ENCODE measurements at places on chromosomes 3 and 15.

DNA sequence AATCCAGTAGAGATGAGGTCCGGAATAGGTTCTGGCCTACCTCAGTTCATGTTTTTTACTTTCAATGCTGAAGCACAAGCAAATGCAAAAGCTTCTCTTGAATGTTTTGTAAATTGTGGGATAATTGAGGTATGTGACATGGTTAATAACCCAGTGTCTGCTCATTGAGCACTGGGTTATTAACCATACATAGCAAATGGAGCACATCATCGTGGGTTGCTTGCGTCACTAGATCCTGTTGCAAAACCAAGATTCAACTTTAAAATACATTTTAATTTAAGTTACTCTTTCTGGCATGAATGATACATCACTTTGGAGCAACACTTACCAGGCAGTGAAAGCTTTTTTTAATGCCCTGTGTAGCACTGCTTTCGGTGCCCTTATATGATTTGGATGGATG lies 165.6 kb downstream of the IGF1R start:
- DNase-seq, result no peak

DNA sequence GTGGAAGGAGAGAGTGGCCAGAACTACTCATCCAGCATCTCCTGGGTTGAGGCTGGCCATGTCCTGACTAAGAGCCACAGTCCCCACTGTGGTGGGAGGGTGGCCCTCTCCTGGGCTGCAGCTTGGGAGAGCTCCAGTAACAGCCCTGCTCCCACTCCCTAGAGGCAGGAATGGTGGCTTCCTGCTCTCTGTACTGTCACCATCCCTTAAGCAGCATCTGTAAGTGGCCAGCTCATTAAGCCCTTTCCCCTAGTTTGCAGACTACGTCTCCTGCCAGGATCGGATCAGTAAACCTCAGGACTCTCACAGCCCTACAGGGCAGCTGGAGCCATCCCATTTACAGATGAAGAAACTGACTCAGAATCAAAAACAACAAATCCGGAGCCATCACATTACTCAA lies 30.5 kb downstream of the DNAJB8 start:
- no peak for DNase-seq

DNA sequence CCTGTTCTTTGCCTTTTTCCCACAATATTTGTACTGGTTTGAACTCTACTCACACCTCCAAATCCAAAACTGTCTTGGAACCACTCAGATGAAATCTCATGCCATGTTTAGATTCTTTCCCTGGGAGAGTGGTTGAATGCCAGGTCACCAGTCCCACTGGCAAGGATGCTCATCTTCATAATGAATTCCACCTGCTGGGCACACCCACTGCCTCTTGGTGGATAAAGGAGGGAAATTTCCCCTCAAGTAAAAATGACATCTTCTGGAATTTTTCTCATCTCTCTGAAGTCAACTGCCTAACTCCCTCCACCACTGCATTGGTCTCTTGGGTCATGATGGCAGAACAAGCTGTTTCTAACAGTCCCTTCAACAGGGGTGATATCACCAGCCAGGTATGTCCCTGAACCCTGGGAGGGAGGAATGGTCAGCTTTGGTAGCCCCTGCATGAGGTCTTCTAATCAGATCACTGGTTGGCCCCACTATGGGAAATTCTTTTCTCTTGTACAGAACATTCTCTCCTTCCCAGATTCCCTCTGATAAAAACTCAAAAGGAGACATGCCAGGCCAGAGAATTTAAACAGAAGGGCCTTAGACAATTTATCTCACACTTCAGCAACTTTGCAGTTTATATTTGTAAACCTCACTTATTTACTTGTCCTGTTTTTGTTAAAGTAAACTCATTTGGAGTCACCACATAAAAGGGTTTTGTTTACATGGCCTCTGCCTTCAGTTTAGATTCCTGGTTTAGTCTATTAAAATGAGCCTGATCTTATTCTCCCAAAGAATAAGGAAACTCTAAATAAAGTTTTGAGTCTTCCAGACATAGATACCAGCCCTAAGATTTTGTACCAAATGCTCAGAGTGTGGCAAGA lies 143.4 kb downstream of the WNT5A start:
- DNase-seq, result no peak

- no peak for DNase-seq
These were observed 32.3 kb downstream of the NKIRAS1 start for GRCh38 chr3:23884481-23884880.

GRCh38 chr3:172786036-172786435 lies 35.5 kb downstream of the ECT2 start:
- no peak for DNase-seq

DNA sequence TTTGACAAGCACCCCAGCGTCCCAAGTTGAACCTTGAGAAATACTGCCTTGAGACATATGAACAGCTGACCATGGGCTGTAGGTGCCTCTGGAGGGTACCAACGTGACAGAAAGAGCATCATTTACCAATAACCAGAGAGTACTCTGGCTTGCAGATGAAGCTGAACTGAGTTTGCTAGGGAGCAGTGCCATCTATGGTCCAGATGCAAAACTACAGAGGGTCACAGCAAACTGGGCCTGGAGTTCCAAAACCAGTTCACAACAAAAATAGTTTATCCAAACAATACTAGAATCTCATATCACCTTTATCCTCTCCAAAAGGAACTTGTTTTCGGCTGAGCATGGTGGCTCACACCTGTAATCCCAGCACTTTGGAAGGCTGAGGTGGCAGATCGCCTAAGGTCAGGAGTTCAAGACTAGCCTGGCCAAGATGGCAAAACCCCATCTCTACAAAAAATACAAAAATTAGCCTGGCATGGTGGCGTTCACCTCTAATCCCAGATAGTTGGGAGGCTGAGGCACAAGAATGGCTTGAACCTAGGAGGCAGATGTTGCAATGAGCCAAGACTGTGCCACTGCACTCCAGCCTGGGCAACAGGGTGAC lies 69.3 kb downstream of the CHAC1 start:
- peak; percentile 6 for DNase-seq
